ENCODE measurements at places on chromosomes 1 and 21. TPM values are rescaled to one million over a fixed set of nuclear protein-coding genes. Genes with fewer than 3 reads are reported as not detected.

The TLCD4 gene
- 0.75 TPM for total RNA-seq

The ACKR1 gene
- total RNA-seq = not detected

The LCE1B gene
- total RNA-seq = not detected

The S100A6 gene
- total RNA-seq = 1,072 TPM

The CD1B gene
- total RNA-seq = not detected

The BNIPL gene
- 0.11 TPM for total RNA-seq

The IGFN1 gene
- total RNA-seq = 4.6 TPM

The FYB2 gene
- not detected for total RNA-seq

The CYP4B1 gene
- total RNA-seq = not detected

The TCEA3 gene
- 6.8 TPM for total RNA-seq

The CLCNKB gene
- total RNA-seq = 0.12 TPM

The SPRR3 gene
- not detected for total RNA-seq

The CFAP74 gene
- total RNA-seq = not detected

The GSTM1 gene
- 0.37 TPM for total RNA-seq

The DVL1 gene
- 133 TPM for total RNA-seq

The HRNR gene
- not detected for total RNA-seq

The EPHA8 gene
- not detected for total RNA-seq

The SAMSN1 gene
- not detected for total RNA-seq

The TRIM17 gene
- 0.33 TPM for total RNA-seq

The SLC1A7 gene
- 0.12 TPM for total RNA-seq

The MFAP2 gene
- 8.0 TPM for total RNA-seq

The KIF2C gene
- 21.6 TPM for total RNA-seq

The TFAP2E gene
- total RNA-seq = 0.11 TPM

The GUCA2A gene
- not detected for total RNA-seq

The CYP4Z1 gene
- not detected for total RNA-seq

The MNDA gene
- not detected for total RNA-seq

The TMPRSS3 gene
- not detected for total RNA-seq

Measured in uterine smooth muscle cell (primary cell).